ENCODE measurements at places on chromosomes 3 and 15.

DNA sequence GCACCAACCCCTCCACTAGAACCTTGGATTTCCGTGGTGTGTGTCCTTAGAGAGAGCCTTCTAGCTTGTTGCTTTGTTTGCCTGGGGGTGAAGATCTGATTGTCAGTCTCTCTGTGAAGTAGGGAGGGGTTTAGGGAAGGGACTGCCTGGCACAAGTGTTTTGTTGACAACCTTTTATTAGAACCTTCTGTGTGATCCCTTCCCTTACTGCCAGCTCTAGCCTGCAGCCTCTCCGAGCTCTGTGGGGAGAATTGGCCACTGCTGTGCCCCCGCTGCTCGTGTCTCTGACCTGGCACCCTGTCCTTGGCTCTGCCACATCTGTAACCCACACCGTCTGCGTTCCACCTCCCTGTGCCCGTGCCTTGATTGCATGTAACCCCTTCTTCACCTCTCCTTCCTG is 30.9 kb upstream of the PCSK6 start:
- DNase-seq: no peak

- no peak for DNase-seq
Observed at GRCh38 chr15:61301701-61302100, 72.6 kb upstream of the RORA start.

GRCh38 chr15:70137967-70138366 is 40.2 kb upstream of the TLE3 start:
- no peak for DNase-seq

DNA sequence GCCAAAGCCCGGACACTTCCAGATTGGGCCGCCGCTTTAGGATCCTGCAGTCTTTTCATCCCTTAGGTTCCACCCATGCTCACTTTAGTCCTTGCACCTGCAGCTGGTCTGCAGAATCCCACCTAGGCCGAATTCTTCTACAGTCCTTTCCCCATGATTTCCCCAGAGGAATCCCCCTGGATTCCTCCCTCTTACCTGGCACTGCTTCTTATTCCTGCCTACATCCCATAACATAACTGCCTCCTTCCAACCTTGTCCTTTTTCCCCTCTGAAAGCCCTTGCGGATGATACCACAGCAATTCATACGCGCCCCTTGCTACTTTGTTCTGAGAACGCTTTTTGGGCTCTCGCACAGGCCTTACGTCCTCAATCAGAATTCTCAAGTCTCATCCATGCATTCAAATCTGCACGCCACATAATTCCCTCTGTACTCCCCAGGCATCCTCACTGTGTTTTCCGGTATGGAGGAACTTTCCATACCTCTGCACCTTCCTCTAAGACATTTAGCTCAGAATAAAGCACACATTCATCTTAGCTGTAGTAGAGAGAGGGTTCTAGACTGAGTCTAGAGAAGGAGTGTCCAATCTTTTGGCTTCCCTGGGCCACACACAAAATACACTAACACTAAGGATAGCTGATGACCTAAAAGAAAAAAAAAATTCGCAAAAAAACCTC is 619 bp downstream of the EIF2AK4 start:
- no peak for DNase-seq

DNA sequence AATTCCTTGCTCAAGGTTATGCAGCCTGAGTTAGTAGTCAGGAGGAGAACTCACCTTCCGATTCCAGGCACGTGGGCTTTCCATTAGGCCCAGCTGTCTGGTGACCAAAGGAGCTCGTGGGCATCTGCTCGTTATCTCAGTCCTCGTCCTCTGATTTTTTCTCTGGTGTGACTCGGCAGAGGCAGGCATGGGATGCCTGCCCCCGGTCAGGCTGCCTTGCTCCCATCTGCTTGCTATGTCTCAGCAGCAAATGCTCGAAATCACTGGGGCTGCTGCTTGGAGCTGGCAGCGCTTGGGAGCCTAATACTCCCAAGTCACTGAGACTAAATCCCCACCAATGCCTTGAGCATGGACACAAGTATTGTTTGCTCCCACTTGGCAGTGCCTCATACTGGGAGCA is 84.5 kb upstream of the NMNAT3 start:
- no peak for DNase-seq

DNA sequence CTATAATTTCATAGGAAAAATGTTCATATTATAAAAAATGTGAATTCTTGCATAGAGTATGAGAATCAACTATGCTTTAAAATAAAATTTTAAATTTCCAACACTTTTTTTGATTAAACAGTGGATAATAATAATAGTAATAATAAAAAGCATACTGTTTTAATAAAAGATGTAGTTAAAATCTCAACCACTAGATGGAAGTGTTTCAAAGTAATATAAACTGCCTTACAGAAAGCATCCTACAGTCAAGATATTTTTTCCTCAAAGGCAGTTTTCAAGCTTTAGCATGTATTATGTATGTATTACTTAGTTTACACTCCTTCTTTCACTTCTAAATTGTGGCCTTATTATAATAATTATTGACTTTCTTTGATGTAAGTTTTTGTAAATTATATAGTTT is 217.5 kb downstream of the CHL1 start:
- DNase-seq: no peak

DNA sequence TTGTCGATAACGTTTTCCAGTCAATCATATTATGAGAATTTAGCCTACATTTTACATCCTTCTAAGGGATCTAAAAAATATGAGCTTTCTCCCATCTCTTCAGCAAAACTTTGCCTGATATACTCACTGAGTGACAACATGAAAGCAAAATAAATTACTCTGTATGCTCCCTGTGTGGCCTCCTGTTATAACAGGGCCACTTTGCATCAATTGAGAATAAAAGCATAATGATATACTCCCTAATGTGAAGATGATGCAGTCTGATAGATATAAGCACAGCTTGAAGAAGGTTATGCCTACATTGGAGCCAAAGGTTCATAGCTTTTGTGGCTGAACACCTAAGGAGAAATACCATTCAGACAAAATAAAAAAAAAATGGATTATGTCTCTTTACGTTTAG is 561.3 kb upstream of the ZNF717 start:
- no peak for DNase-seq

GRCh38 chr3:188486952-188487351 is 333.0 kb downstream of the LPP start:
- no peak for DNase-seq

DNA sequence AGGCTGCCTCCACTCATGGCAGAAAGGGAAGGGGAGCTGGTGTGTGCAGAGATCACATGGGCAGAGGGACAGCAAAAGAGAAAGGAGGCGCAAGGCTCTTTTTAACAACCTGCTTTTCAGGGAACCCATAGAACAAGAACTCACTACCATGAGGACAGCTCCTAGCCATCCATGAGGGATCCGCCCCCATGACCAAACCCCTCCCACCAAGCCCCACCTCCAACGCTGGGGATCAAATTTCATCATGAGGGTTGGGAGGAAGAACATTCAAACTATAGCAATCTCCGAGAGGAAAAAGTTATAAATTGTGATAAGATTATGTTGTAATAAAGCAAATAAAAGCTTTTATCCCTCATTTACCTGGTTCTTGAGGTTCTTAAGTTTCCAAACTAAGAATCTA is 84.7 kb upstream of the LMCD1 start:
- no peak for DNase-seq

DNA sequence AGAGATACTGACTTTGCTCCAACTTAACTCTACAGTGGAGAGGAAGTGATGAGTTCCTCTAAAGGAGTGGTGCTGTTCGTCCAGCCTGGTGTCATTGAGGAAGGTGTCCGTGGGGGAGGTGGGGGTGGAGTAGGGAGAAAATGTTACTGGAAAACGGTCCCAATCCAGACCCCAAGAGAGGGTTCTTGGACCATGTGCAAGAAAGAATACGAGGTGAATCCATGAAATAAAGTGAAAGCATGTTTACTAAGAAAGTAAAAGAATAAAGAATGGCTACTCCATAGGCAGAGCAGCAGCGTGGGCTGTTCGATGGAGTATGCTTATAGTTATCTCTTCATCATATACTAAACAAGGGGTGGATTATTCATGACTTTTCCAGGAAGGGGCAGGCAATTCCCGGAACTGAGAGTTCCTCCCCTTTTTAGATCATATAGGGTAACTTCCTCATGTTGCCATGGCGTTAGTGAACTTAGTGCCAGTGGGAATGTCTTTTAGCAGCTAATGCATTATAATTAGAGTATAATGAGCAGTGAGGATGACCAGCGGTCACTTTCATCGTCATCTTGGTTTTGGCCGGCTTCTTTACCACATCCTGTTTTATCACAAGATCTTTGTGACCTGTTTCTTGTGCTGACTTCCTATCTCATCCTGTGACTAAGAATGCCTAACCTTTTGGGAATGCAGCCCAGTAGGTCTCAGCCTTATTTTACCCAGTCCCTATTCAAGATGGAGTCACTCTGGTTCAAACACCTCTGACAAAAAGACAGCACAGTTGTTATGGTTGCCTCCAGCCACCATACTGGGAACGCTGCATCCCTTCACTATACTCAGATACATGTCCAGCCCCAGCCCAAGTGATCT is 38.6 kb downstream of the CLEC3B start:
- DNase-seq: no peak

DNA sequence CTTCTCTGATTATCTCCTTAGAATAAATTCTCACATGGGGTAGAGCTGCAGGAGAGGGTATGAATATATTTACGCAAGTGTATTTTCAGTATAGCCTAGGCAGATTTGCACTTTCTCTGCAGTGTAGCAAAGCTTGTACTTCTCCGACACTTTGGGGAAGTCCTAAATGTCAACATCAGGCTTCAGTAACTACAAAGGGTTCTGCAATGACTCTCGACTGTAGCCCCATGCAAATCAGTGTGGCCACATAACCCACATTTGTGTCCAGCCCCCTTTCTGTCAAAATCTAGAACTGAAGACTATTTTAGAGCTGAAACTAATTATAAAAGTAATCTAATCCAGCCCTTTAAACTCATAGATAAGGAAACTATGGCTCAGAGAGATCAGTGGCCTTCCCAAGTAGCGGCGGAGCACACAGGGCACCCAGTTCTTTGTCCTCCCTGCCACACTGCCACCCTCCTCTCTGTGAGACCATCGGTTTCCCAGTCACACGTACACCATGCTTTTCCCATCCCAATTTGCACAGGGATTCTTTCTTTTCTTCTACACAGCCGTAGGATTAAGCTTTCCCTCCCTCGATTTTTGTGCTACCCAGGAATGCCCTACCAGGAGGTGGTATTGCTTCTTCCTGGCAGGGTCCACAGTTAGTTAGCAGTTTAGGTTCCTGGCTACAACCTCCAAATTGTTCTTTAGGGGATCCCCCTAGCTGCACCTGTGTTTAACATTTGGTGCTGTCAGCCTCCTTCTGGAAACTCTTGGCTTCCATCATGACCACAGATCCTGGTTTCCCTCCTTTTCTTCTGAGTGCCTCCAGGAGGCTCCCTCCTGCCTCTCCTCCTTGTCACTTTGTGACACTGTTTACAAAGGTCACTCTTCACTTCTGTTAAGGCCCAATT is 22.9 kb downstream of the MRAS start:
- no peak for DNase-seq

DNA sequence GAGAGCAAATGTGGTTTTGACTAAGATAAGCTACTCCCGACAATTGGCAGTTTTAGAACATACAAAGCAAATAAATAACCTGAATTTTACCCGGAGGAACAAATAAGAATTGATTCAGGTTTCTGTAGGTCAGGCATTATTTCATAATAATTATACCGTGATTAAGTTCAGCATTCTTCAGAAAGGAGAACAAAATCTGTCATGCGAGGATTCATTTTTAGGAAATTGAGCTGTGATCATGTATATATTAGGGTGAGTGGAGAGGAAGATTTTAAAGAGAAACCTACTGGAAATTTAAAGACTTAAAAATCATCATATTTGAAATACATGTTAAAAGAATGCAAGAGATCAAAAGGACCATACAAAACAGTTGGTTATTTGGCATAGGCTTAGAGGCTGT is 20.5 kb downstream of the ZNF609 start:
- no peak for DNase-seq

DNA sequence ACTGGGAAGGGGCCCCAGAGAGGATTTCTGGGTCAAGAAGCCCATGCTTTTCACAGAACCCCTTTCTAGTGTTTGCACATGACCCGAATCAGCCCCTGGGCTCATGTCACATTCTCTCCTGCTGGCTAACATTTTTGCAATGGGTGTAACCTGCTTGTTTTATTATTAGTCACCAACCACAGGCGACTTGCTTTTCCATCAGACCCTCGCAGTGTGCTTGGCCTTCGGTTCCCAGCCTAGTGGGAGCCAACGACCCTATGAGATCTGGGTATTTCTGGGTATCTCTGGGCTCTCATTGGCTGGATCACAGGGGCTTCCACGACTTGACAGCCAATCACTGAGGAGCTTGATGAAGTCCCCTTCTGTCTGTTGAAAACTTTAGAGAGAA is 11.0 kb upstream of the FBLN2 start:
- DNase-seq: no peak

GRCh38 chr3:149327156-149327555 is 6.3 kb downstream of the TM4SF18 start:
- no peak for DNase-seq

GRCh38 chr3:107431246-107432012 is 54.2 kb downstream of the CCDC54 start:
- peak; percentile 85 for DNase-seq

- no peak for DNase-seq
Observed at GRCh38 chr3:33833408-33834095, 35.1 kb downstream of the PDCD6IP start.

GRCh38 chr15:51861557-51862359 is 32.3 kb downstream of the TMOD3 start:
- no peak for DNase-seq

DNA sequence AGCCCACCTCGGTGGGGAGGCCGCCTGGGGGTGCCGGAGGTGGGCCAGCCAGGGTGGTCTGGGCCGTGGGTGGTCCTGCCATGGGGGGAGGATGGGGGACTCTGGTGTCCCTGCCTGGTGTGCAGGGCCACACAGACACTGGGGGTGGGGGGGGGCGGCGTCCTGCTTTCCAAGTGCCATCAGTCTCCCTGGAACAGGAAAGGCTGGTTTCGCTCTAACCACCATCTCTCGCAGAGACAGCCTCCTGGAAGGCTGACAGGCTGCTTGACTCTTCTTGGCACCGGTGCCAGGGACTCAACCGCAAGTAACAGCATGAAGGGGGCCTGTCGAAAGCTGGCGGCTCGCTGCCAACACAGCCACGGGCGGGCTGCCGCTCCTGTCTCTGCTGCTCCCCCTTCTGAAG is 40.3 kb downstream of the RGMA start:
- DNase-seq: no peak

DNA sequence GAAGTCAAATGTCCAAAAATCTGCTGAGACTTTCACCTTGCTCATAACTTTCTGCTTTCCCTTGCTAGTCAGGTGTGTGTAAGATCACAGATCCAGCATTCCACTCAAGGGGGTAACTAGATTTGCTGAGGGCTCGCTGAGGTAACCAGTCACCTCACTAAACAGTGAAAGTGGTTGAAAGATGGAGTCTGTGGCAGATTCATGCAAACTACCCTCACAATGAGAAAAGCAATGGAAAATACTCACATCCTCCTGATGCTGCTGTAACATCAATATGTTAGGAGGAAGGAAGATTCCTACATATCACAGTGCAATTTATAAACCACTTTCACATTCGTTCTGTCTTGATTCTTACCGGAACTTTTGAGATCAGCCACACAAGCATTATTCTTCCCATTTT is 174.3 kb upstream of the BCL6 start:
- DNase-seq: no peak

GRCh38 chr3:47301456-47301855 is 18.7 kb downstream of the KLHL18 start:
- DNase-seq: no peak

Data from testis (tissue), 5 donors.